Coronary artery (tissue), 2 donors: ENCODE measurements at places on chromosomes 5 and 9.

DNA sequence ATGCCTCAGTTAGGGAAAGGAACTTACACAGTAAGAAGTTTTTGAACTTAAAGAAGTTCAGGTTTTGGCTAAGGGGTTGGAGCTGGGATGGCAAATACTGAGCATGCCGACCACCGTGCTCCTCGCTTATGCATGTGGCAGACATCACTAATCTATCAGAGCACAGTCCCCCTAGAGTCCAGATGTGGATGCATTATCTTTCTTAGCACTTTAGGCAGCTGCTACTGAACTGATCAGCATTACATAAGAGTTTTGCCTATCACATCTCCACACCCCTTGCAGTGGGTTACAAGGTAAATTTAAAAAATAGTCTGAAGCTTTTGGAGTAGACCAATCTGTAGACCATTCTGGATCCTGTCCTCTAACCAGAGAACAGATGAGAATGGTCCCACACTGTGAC lies 22.4 kb downstream of the MACIR start:
- DNase-seq: no peak

GRCh38 chr5:79857714-79858409 lies 133.2 kb downstream of the MTX3 start:
- DNase-seq: no peak

GRCh38 chr5:73448463-73449136 lies at the start of gene FOXD1:
FOXD1 (minus strand) TSS chr5:73448777; CDS start chr5:73448362, 415 bp downstream.
- DNase-seq: no peak

DNA sequence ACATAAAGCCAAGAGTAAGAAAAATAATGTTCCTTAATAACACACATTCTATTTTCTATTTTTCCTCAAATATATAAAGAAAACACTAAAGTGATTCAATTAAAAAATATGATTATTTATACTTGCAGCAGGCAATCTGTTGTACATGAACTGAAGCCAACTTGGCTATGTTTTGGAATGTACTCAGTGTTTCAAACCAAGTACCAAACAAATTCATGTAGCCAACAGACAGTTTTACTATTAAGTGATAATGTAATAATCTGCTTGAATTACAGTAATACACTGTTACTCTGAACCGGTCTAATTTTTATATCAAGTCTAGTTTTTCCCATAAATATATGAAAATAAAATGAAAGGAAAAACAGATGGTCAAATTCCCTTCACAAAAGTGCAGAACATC lies 58.0 kb downstream of the CEP120 start:
- no peak for DNase-seq

DNA sequence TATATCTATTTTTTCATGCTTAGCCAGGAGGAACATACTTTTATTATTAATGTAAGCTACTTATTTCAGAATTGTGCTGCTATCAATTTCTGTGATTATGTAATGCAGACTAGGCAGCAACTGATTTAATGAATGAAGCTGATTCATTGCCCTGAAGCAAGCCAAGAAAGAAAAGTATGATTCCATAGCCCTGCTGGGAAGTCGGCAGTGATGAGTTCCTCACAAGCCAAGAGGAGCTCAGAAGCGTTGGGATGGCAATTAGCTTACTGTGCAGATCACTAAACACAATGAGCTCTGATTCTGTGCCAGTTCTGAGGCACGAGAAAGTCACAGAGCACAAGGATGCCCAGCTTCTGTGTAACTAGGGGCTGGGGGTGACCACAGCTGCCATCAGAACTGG lies 254.3 kb upstream of the KLF9 start:
- DNase-seq: no peak

DNA sequence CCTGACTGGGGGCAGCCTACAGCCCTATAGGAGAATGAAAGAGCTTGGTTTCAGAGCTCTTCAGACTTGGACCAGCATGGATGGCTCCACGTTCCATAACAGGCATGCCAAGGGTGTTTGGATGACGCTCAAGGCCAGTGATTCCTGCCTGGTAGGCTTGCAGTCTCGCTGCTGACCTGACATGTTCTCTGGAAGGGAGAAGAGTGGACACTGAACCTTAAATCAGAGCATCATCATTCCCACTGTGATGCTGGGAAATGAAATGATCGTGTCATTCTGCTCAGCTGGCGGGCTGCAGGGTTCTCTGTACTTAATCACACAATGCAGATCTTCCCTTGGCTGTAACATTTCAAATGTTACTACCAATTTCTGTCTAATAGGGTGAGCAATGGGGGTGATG lies 57.0 kb downstream of the CFAP90 start:
- DNase-seq: no peak

- DNase-seq: no peak
These were observed 36.3 kb upstream of the FBXL17 start for GRCh38 chr5:108418197-108418596.

- DNase-seq: no peak
These were observed 187.7 kb upstream of the MPDZ start for GRCh38 chr9:13467157-13467556.

DNA sequence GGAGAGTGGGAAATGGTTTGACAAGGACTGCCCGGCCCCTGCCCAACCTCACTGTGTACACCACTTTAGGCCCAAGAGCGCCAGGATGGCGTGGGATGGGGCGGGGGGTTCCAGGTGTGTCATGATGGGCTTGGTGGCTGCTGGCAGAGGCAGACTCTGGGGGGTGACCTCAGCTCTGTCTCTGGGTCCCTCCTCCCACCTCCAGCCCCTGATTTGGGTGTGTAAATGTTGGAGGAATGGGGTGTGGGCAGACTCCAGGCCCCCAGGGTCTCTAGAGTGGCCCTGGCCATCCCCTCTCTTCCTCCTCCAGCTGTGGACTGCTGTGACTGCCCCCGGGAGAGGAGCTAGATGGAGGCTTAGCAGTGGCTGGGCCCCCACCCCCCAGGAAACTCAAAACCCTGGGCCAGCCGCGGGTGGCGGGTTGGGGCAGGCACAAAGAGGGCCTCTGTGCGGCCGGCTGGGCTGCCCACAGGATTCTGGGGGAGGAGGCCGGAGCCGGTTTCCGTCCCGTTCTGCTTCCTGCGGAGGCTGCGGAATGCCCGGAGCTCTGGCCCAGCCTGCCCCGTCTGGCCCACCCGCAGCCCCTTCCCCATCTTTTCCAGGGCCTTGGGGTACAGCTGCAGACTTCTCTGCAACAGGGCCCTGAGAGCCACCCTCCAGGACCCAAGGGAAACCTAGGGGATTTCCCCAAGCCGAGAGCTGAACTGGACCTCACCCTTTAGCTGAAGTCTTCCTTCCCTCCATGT lies 23.1 kb downstream of the CXXC5 start:
- DNase-seq: no peak

- no peak for DNase-seq
These were observed 76.8 kb downstream of the AMBP start for GRCh38 chr9:114001410-114001685.

- no peak for DNase-seq
These were observed 212.6 kb upstream of the MSX2 start for GRCh38 chr5:174511714-174512253.

DNA sequence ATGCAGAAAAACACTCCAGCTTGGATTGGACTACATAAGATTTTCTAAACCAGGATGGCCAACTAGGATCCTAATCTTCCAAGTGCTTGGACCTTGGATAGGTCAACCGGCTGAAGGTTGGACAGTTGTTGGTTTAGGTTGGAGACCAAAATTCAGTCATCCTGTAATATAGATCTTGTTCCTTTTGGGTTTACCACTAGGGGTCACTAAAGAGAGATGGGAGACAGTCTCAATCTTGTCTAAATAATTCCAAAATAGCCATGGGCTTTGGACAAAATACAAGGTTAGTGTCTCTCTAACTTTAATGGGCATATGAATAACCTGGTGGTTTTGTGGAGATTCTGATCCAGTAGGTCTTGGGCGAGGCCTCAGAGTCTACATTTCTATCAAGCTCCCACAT lies 148.7 kb upstream of the ERCC6L2 start:
- no peak for DNase-seq

- no peak for DNase-seq
These were observed 64.7 kb downstream of the STK10 start for GRCh38 chr5:172123269-172123692.

GRCh38 chr5:150278916-150279315 lies 10.7 kb downstream of the CAMK2A start:
- DNase-seq: no peak

DNA sequence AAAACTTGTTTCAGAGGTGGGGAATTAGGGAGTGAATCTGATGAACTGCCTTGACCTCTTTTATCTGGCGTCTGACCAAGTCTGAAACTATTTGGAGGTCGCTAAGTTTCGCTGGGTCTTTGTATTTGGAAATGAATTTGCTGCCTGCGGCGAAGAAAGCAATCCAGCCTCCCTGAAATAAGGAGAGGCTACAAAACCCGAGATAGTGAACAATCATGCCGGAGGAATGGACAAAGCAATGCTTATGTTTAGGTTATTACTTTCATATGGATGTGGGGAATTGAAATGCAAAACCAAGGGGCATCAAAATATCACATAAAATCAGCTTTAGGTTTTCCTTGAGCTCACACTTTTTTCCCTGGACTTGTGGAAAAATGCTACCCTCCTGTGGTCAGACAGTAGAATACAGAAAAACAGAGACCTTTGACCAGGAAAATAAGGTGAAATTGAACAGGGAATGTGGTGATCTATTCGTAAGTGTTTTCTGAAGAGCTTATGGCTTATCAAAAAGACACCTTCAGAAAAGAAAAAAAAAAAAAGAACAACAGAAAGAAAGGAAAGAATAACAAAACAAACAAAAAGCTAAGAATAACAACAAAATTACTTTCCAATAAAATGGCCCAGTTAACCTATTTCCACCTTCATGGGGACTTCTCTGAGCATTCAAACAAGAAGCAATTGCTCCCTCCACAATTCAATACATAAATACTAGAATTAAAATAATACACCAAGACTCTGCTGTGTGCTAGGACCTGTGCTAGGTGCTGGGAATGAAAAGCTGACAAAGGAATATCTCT lies 68.6 kb upstream of the DPYSL3 start:
- DNase-seq: no peak

GRCh38 chr5:132387640-132388117 lies 18.2 kb downstream of the SLC22A5 start:
- DNase-seq: peak; percentile 80

- no peak for DNase-seq
These were observed 7.2 kb upstream of the RNF38 start for GRCh38 chr9:36407122-36407723.

GRCh38 chr5:84242286-84242685 lies 142.4 kb downstream of the EDIL3 start:
- DNase-seq: peak; percentile 73

DNA sequence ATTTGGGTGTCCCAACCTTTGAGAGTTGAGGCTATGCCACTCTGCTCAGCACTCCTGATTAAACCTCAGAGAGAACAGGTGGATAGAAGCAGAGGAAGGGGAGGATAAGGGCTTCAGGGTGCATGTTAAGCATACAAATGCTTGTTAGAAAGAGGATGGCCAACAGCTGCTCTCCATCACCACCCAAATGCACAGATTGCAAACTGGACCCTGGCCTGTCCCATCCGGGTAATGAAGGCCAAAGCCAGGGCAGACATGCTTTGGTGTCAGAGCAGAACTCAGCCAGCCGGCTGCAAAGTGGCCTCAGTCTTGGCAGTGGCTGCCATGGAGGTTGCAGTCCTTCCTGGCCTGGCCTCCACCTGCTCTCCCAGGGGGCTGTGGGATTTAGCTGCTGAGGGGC lies 84.3 kb downstream of the SIL1 start:
- no peak for DNase-seq

DNA sequence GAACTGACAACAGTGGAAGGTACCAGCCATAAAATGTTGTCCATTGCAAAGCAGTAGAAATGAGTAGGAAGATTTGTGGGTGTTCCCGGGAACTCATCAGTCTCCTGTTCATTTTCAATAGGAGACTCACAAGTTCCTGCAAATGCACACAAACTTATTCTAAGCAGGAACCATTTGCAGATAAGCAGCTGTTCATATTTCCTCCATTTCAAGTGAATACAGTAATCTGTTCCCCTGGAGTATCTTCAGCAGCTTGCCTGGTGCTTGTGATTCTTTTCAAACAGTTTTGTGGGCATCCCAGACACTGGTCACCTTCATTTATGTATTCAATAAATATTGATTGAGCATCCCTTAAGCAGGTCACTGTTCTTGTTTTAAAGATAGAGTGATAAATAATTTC lies 1315.5 kb upstream of the C9orf72 start:
- no peak for DNase-seq

GRCh38 chr5:39158127-39158593 lies 61.2 kb downstream of the FYB1 start:
- DNase-seq: no peak

- DNase-seq: no peak
These were observed 34.7 kb upstream of the NRARP start for GRCh38 chr9:137336735-137337134.

GRCh38 chr9:127931092-127931881 lies 710 bp upstream of the PIP5KL1 start:
- no peak for DNase-seq

- DNase-seq: no peak
These were observed 2.7 kb downstream of the GPX8 start for GRCh38 chr5:55162666-55163065.

GRCh38 chr9:126474206-126474765 lies 139.4 kb upstream of the LMX1B start:
- DNase-seq: no peak

- no peak for DNase-seq
These were observed 398.0 kb downstream of the ADGRV1 start for GRCh38 chr5:90956511-90957097.

GRCh38 chr5:61346511-61346910 lies 14.5 kb downstream of the ZSWIM6 start:
- no peak for DNase-seq

GRCh38 chr5:59525957-59526356 lies 367.6 kb downstream of the PDE4D start:
- no peak for DNase-seq

DNA sequence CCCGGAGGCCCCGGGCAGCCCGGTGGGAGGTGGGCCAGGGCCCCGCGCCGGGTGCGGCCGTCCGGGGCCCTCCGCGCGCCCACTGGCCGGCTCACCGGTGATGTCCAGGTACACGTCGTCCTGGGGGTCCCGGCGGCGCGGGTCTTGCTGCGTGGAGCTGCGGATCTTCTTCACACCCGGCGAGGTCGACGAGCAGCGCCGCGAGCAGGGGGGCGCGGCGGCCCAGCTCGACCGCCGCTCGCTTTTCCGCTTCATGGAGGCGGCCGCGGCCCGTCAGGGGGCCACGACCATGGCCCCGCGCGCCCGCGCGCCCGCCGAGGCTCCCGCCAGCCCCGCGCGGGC lies 548 bp downstream of the CDC14B start:
- no peak for DNase-seq

- DNase-seq: no peak
These were observed 146.0 kb upstream of the FBXL7 start for GRCh38 chr5:15354021-15354420.

GRCh38 chr9:69086312-69086711 lies 50.8 kb downstream of the FXN start:
- no peak for DNase-seq

DNA sequence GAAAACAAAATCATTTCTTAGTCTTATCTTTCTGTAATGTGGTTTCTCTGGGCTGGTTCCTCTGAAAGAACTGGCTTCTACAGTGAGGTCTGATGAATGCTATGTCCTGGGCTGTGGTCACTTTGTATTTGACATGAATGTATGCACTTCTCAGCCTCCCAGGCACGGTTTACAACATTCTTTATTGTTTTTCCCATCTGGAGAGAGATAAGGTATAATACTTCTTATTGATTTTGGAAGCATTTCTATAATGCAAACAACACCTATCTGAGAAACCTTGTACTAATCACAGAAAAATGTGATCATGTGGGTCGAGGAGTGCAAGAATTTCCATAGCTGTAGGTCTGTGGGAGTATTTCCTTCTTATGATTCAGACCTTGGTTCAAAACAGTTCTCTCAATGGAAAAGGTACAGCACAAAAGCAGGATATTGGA lies 46.9 kb downstream of the ACTBL2 start:
- no peak for DNase-seq
